HTR-8/SVneo (cell line): ENCODE measurements at places on chromosomes 1 and 21.

GRCh38 chr1:64320922-64321614 is 117.6 kb downstream of the UBE2U start:
- no peak for DNase-seq

- DNase-seq = no peak
Measured at GRCh38 chr1:94798054-94798453, 22.1 kb upstream of the SLC44A3 start.

DNA sequence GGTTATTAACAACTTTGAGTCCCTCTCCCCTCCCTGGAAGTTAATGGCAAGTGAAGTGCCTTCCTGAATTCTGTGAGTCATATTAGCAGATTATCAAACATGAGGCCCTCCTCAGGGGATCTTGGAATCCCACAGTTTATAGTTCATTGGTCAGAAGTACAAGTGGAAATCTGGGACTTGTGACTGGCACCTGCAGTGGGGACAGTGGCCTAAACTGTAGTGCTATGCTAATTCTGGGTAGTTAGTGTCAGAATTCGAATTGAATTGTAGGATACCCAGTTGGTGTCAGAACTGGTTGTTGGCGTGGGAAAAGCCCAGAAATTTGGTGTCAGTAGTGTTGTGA is 26.2 kb downstream of the ZYG11B start:
- no peak for DNase-seq

- no peak for DNase-seq
Measured at GRCh38 chr1:116261227-116261626, 111.8 kb upstream of the ATP1A1 start.

DNA sequence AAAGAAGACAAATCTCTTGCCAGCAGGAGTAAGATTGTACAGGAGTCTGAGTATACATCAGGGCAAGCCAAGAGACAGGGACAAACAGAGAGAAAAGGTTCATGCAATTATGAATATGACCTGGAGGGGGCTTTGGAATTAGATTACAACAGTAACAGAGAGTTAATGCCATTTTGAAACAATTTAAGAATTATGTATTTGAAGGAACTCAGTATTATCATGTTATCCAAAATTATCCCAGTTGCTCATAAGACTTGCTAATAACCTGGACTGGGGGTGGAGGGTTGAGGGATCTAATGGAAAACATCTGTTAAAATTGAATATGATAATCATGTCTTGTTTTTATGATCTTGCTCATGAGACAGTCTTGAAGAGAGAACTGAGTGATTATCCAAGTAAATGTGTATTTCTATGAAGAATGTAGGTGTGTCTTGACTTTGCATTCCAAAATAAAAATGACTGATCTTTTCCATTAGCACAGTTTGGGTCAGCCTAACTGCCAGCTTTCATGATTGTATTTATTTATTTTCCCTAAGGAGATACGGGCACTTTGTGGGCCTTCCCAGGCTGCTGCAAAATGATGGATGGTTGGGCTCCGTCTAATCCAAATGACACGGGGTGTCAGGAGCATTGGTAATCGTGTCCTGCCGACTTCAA is 117.7 kb downstream of the ERG start:
- no peak for DNase-seq

GRCh38 chr1:201707656-201708055 is 121.3 kb upstream of the IPO9 start:
- no peak for DNase-seq

DNA sequence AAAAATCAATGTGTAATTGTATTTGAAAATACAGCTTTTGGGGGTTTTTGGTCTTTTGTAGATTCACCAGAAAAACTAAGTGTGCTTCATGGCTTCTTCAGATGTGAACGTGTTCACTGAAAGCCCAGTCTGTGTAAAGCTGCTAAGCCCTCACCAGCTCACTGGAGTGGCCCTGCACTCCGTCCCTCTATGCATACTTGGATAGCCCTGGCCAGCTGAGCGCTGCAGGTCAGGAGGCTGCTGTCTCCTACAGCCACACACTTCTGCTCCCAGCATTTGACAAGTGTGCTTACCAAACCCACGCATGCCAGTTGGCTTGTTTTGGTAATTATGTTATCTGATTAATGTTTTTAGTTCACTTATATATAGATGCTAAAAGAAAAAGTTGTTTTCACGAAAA is 163.5 kb downstream of the TLR5 start:
- DNase-seq = no peak

GRCh38 chr1:240194120-240194519 is 102.4 kb downstream of the FMN2 start:
- DNase-seq = no peak

DNA sequence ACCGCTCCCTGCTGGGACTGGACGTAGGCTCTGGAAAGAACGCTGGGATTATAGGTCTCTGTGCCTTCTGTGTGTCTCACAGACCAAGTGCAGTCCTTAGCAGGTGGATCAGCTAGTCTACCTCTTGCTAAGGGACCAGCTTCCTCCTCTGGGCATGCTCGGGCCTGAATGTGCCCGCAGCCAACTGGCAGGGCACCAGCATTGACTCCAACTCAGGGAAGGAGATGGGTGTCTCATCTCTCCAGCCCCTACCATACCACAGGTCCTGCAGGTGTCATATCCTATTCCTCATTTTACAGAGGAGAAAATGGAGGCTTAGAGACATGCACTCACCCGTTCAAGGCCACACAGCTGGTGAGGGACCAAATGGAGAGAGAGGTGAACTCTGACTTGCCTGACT is 340.2 kb downstream of the PTPRU start:
- DNase-seq = no peak

GRCh38 chr1:176193023-176193422 is 14.1 kb downstream of the COP1 start:
- DNase-seq = no peak

DNA sequence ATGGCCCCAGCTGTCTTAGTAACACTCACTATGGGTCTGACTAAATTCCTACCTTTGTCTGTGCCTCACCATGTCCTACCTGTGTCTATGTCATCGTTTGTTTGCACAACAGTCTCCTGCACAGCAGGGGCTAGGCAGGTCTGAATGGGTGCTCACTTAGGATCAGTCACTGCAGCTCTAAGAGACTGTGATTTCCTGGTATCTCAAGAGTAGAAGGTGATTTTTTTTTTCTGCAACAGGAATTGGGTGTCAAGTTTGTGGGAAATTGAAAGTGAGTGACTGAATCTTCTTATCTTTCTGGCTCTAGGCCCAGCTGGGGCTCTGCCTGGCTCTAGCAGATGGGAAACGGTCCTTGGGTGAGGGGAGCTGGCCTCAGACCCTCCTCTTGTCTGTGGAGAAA is 46.4 kb upstream of the TRABD2B start:
- DNase-seq = no peak

GRCh38 chr1:211684791-211685190 is 9.4 kb upstream of the NEK2 start:
- DNase-seq = no peak

GRCh38 chr1:204744107-204744779 is 58.7 kb upstream of the LRRN2 start:
- DNase-seq = no peak

- DNase-seq = no peak
Measured at GRCh38 chr1:40650075-40650474, 15.4 kb downstream of the RIMS3 start.

GRCh38 chr1:89800022-89800655 is 20.7 kb upstream of the LRRC8D start:
- DNase-seq = no peak

DNA sequence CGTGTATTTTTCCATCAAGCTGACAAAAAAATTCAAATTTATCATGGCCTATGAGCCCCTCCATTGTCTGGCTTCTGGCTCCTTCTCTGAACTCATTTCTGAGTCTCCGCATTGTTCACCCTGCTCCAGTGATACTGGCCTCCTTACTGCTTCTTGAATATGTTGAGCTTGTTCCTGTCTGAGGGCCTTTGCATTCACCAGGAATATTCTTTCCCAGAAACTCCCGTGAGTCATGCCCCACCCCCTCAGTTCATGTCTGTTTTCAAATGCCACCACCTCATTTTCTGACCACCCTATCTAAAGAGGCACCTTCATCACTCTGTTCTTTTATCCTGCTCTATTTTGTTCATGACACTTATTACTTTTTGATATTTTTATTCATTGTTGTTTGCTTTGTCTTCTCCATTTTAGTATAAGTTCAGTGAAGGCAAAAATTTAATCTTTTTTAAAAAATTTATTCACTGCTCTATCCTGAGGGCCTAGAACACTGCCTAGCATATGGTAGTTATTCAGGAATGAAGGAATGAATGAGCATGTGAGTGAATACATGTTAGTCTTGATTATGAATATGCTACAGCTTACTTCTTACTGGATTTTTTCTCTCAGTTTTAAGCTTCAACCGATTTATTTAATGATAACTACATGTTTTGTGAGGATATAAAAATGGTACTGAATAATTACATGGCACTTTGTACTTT is 140.4 kb upstream of the C1orf105 start:
- DNase-seq = no peak

DNA sequence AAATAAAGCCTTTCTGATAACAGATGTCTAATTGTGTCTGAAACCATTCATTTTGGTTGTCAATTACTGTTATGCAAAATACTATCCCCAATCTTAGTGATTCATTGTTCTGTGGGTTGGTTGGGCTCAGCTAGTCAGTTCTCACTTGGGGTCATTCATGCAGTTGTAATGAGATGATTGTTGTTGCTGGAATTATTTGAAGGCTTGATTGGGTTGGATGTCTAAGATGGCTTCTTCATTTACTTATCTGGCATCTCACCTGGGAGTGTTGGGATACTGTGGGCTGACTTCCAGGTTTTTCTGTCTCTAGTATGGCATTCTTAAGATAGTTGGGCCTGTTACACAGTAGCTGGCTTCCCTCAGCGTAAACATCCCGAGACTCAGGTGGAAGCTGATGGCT is 217.8 kb upstream of the B3GALT2 start:
- DNase-seq = no peak

DNA sequence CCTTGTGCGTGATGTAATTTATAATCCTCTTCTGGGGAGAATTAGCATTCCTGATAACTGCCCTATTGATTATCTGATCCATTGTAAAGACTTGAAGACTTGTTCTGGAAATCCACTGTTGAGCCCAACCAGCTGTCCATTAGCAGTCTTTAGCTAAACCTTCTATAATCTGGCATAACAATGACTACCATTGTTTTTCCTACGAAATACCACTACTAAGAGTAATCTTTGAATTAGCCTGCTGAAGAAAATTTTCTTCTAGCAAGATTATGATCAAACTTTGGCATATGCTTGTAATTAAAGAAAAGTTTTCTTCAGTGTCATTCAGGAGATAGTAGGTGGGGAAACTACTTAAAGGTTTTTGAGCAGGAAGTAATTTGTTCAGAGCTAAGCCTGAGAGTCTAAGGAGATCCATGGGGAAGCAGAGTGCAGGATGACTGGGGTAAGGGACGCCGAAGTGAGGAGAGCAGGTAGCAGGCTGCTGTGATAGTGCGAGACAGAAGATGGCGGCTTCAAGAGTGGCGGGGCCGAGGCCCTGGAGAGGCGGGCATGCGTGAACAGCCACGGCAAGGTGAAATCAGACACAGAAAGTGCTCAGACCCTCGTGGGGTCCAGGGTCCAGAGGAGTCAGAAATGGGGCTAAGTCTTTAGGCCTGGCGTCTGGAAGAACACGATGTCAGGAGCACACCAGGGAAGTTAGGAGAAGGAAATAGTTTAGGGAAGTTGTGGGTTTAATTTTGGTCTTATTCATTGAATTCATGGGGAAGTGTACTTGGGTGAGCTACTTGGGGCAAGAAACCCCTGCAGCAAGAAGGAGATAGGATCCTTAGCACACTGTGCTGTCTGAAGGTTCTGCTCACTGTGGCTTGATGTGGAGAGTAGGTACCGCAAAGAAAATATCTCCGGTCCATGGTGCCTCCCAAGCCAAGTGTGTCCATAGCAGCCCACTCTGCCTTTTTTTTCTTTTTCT is 112.6 kb upstream of the ADAR start:
- DNase-seq = no peak

GRCh38 chr1:35576061-35576765 is 3.1 kb downstream of the TFAP2E start:
- DNase-seq = no peak

DNA sequence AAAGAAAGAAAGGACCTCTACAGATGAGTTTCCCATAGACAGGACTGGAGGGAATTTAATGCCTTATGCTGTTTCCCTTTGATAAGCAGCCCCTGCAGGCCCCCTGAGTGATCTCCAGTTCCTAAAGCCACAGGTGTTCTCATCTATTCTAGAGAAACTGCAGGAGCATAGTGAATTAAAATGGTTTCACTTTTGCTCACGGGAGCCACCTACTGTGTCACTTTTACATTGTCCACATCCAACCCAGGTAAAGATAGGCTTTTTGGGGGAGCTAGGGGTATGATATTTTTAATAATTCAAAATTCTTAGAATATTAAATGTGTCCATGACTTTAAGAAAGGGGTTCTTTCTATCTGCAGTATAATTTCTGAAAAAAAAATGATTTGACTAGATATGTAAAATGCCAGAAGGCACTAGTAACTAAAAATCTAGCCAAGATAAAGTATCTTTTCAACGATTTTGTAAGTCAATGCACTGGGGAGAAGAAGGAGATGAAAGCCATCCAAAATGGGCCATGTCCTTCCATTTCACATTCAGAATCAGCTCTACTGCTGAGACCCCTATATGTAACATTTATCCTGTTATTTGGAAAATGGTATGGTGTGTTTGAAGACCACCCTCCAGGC is 267.3 kb upstream of the DUSP10 start:
- peak; percentile 11 for DNase-seq

DNA sequence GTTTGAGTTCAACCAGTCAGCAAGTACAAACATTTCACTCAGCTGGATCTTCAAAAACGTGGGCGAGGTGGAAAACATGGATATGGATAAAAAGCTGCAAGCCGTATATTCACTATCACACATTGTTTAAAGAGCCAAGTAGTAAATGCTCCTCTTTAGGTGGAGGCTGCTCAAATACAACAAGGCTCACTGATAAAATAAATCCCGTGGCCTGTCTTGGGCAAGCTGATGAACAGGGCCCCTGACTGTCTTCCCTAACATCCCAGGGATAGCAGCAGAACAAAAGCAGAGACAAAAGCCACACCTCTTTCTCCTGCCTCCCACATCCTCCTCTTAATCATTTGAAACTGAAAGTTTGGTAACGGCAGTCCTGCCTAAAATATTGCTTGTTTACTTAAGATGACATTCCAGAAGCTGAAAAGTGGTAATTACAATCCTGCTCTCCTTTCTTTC is 357.7 kb downstream of the TTLL7 start:
- DNase-seq = no peak

GRCh38 chr1:58927041-58927721 is 143.3 kb upstream of the JUN start:
- no peak for DNase-seq

- no peak for DNase-seq
Measured at GRCh38 chr1:89810302-89810701, 10.5 kb upstream of the LRRC8D start.
